ENCODE measurements at places on chromosomes 7 and 10.

- DNase-seq = no peak
Measured at GRCh38 chr7:2379821-2380450, 23.5 kb upstream of the CHST12 start.

DNA sequence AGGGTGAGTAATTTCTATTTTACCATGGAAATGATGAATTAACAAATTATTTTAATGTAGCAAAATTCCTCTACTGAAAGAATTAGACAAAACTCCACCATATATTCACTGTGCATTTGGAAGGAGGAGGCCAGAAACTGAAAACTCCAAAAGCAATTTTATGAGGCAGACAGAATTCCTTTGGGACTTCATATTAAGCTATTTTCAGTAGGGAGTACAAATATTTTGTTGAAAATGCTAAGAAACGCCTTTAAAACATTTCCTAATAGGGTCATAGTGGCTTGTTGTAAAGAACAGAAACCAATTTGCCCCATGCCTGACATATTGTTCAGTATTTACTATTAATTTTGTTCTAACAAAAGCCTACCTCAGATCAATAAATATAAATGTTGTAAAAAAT lies 117.8 kb downstream of the TES start:
- peak; percentile 45 for DNase-seq

DNA sequence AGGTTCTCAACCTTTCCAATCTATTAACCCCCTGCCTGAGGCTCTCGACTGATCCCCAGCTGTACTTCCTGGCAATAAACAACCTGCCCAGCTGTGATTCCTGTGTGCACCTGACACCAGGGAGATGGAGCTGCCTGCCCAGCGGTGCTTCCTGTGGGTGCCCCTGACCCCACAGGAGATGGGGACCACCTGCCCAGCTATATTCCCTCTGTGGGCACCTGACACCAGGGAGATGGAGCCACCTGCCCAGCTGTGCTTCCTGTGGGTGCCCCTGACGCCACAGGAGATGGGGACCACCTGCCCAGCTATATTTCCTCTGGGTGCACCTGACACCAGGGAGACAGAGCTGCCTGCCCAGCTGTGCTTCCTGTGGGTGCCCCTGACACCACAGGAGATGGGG lies 184.0 kb downstream of the DIP2C start:
- no peak for DNase-seq

DNA sequence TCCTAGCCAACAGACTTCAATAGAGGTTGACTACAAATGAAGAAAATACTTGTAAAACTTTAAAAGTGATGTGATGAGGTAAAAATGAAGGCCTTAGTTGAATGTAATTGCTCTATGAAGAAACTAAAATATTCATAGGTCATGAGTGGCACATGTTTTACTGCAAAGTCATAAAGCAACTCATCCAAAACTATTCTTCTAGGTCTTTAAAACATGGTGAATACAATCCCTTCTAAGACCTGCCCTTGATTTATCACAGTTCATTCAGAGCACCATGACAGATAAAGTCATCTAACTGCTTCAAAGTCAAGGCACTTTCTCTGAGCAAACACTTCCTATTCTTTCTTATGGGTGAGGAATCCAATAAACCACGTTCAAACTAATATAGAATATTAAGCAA lies 713.5 kb downstream of the SORCS1 start:
- DNase-seq = no peak

- no peak for DNase-seq
Measured at GRCh38 chr10:18619016-18619415, 32.4 kb downstream of the NSUN6 start.

DNA sequence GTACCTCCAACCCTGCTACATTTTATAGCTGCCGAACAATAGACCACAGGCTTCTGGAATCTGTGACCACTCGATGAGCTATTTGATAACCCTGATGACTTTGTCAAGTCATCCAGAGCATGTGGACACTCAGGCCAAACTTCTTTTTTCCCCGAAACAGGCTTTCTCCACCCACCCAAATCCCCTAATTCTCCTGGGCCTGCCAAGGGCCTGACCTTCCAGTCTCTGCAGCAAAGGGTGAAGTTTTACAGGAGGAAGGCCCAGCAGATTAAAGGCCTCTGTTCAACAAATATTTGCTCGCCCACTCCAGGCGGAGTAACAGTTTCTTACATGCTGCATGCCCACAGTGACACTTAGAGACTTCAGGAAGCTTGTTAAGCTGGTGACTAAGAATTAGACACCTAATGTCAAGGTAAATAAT lies 2.0 kb downstream of the JCAD start:
- no peak for DNase-seq

- DNase-seq = no peak
Measured at GRCh38 chr7:139618482-139619366, 95.2 kb downstream of the CLEC2L start.

GRCh38 chr7:119696336-119696735 lies 576.6 kb upstream of the KCND2 start:
- DNase-seq = no peak

DNA sequence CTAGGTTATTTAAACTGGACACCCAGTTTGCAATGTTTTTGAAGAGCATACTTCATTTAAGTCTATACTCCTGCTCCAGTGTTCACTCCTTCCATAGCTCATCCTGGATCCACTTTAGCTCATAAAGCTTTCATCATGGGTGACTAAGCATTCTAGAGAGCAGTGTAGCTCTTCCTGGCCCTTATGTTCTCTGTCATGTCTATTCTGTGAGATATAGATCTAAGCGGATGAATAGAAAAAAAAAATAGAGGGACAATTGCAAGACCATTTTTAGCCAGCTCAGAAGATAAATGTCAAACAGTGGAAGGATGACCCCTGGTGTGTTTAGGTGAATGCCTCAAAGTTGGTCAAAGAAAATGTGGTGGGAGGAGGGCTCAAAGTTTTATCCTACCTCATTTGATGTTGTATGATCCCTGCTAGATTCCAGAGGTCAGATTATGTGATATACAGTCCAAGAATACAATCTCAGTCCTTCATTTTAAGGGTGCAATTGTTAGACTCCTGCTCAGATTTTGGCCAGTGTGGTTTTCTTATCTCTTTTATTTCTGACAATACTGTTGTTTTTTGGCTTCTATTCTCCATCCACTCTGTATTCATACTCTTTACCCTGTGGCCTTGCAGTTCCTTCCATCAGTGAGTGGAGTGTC lies 7.5 kb upstream of the HECW1 start:
- DNase-seq = no peak

GRCh38 chr10:102476466-102477141 lies 25.3 kb upstream of the C10orf95 start:
- DNase-seq = no peak

All from fibroblast of skin of left biceps (primary cell).